ENCODE measurements at places on chromosomes 3 and 15. TPM values are rescaled to one million over a fixed set of nuclear protein-coding genes. Genes with fewer than 3 reads are reported as not detected.

DNA sequence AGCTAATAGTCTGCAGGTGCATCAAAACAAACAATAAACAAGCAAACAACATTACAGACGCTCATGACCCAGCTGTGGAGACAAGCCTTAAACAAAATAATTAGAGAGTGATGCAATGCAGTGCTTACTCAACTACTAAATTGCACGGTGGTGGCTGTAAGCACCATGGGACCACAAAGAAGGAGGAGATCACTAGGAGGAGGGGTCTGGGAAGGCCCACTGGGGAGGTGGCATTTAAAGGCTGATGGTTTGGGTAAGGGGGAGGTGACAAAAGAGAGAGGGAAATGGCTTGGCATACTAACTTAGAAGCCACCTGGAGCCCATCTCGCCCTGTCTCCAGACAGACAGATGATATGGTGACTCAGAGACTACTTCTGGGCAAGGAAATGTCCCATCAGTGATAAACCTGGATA is 516.7 kb downstream of the FOXP1 start:
- H3K27me3 ChIP-seq: no peaks in the 10 kb centered on the region
- peak overlapping the region; percentile 99 for H3K27ac ChIP-seq
- H3K4me1 ChIP-seq: peaks cover 82% of the 10 kb centered on the region

GRCh38 chr3:62361824-62362223 is 11.5 kb downstream of the FEZF2 start:
- no peaks in the 10 kb centered on the region for H3K4me1 ChIP-seq
- no peak for DNase-seq
- H3K27ac ChIP-seq: no peak overlapping the region

GRCh38 chr3:180633722-180634121 is 31.8 kb downstream of the TTC14 start:
- no peaks in the 10 kb centered on the region for H3K4me1 ChIP-seq
- peaks cover 11% of the 10 kb centered on the region for H3K27me3 ChIP-seq
- H3K27ac ChIP-seq: no peak overlapping the region
- no peak overlapping the region for H3K4me3 ChIP-seq
- no peaks in the 10 kb centered on the region for H3K36me3 ChIP-seq

DNA sequence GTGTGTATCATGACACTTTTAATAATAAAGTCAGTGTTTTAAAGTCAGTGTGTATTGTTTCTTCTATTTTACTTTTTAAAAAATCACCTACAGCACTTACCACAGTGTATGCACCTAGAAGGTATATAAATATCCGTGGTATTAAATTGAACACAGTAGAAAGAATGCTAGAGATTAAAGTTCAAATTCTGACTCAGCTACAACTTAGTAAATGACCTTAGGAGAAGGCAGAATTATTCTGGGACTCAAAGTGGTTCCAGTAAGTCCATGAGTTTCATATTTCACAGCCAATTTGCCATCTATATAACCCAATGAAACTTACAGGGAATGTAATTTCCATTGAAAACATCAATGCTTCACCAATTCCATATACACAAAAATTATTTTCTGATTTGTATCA is 52.7 kb upstream of the MAP4 start:
- H3K4me3 ChIP-seq: no peak overlapping the region
- no peaks in the 10 kb centered on the region for H3K27me3 ChIP-seq
- H3K27ac ChIP-seq: no peak overlapping the region
- no peak for DNase-seq
- peaks cover 11% of the 10 kb centered on the region for H3K36me3 ChIP-seq

GRCh38 chr3:133884054-133884886 is 11.4 kb downstream of the RAB6B start:
- no peak overlapping the region for H3K4me3 ChIP-seq
- no peaks in the 10 kb centered on the region for H3K27me3 ChIP-seq

DNA sequence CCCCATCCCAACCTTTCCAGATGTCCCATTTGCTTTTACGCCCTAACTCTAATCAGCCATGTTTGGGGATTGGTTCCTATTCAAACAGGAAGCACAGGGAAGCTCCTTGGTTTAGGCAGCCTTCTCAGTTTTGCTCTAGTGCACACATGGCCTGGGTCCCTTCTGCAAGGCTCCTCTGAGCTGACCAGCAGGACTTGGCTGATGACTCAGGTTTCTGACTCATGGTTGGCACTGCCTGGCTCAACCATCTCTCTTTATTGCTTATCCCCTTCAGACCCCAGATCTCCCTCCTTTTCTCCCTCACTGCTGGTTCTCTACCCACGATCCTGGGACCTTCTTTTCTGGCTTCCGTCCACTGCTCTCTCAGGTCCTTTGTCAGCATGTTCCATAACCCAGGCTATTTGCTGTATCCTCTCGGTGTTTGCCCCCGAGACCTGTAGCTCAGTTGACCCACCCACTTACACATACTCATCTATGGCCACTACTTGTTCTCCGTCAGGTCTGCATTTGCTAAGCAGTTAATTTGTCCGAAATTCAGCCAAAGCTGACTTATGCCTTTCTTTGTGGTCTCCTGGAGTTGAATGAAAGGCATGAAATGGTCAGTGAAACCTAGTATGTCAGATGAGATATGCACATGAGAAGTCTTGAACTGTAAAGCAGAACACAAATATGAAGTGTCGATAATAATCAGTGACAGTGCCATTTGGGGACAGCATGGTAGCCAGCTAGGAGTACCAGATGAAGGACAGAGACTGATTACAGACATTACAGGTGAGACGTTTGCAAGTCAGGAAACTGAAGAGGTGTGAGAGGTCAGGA is 323.5 kb upstream of the ROPN1 start:
- no peak overlapping the region for H3K27ac ChIP-seq
- H3K36me3 ChIP-seq: no peaks in the 10 kb centered on the region
- H3K4me1 ChIP-seq: no peaks in the 10 kb centered on the region
- H3K27me3 ChIP-seq: no peaks in the 10 kb centered on the region
- no peak overlapping the region for H3K4me3 ChIP-seq

- H3K36me3 ChIP-seq: peaks cover 10% of the 10 kb centered on the region
- H3K27me3 ChIP-seq: no peaks in the 10 kb centered on the region
- no peak for DNase-seq
- no peak overlapping the region for H3K27ac ChIP-seq
These were observed 15.6 kb downstream of the LZTFL1 start for GRCh38 chr3:45826321-45826720.

DNA sequence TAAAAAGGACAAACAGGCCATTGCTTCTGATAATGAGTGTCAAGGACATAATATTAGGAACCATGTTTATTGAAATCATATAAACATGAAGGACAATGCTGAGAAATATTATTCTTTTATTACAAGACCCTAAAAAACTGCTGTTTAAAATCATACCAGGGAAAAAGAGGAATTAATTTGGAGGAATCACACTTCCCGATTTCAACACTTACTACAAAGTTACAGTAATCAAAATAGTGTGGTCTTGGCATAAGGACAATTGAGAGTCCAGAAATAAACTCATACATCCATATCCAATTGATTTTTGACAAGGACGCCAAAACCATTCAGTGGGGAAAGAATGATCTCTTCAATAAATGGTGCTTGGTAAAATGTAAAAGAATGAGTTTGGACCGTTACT is 13.0 kb downstream of the CYP1A1 start:
- no peak overlapping the region for H3K4me3 ChIP-seq
- no peak overlapping the region for H3K27ac ChIP-seq
- DNase-seq: no peak

DNA sequence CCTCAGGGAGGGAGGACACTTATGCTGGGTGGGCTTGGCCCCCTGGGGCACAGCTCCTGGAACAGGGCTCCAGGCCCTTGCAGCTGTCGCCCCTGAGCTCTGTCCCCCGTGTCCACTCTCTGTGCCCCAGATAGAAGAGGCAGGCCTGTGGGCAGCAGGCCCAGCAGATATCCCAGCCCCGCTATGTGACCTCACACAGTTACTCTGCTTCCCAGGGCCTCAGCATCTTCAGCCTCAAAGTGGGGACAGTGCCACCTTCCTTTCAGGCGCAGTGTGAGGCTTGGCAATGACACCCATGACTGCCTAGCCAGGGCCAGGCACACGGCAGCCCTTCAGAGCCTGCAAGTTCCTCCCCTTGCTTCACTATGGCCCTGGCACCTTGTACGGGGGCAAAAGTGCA is 98.4 kb downstream of the IQSEC1 start:
- H3K4me1 ChIP-seq: peaks cover 8% of the 10 kb centered on the region
- H3K27ac ChIP-seq: no peak overlapping the region
- no peak for DNase-seq
- no peak overlapping the region for H3K4me3 ChIP-seq

DNA sequence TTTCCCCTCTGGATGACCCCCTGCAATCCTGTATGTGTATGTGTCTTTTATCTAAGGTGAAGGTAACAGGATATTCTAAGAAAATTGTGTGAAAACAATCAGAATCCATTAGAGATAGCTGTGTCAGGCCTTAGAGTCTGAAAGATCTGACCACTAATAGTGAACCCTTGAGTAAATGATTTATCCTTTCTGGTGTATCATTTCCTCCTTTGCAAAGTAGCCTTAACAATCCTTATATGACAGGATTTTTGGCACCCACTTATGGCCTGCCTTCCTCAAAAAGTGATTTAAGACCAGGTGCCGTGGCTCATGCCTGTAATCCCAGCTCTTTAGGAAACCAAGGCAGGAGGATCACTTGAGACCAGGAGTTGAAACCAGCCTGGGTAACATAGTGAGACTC is 110.2 kb downstream of the RBPMS2 start:
- DNase-seq: no peak
- H3K27ac ChIP-seq: no peak overlapping the region
- H3K27me3 ChIP-seq: no peaks in the 10 kb centered on the region
- H3K4me1 ChIP-seq: no peaks in the 10 kb centered on the region
- no peak overlapping the region for H3K4me3 ChIP-seq

LRRC3B gene
- total RNA-seq: not detected

EFHB gene
- not detected for total RNA-seq

CYP1A1 gene
- total RNA-seq: 0.58 TPM

MKRN3 gene
- not detected for total RNA-seq

LRRIQ4 gene
- total RNA-seq: 4.6 TPM

TGM4 gene
- total RNA-seq: not detected

ZNF717 gene
- 0.87 TPM for total RNA-seq

RAB6B gene
- 0.89 TPM for total RNA-seq

ZNF662 gene
- total RNA-seq: 23.9 TPM
